ENCODE measurements at places on chromosomes 3 and 15.

GRCh38 chr3:150521463-150521862, 24.8 kb downstream of the SERP1 start:
- no peak for DNase-seq

- no peak for DNase-seq
These were observed 62.8 kb downstream of the FMN1 start for GRCh38 chr15:33131552-33132232.

DNA sequence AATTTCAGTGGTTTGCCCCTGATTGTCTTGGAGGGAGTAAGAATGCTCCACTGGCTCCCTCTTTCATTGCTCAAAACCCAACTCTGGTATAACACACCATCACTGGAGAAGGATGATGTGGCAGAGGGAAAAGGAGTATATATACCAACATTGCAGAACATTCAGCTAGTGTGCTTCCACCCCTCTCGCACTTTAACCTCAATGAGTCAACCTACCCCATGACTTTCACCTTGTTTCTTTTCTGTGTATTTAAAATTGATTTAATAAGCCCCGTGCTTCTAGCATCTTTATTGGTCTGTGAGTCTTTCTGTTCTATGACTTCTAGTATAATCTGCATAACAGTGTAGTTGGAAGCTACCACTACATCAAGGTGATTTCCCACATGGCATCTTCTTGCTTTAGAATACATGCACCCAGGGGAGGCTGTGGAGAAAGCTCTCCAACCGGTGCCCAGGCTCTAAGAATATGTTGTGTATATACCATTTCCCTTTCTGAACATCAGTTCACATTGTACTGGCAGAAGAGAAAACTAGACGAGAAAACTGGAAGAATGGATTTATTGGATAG, 595.1 kb upstream of the TGFBR2 start:
- no peak for DNase-seq

DNA sequence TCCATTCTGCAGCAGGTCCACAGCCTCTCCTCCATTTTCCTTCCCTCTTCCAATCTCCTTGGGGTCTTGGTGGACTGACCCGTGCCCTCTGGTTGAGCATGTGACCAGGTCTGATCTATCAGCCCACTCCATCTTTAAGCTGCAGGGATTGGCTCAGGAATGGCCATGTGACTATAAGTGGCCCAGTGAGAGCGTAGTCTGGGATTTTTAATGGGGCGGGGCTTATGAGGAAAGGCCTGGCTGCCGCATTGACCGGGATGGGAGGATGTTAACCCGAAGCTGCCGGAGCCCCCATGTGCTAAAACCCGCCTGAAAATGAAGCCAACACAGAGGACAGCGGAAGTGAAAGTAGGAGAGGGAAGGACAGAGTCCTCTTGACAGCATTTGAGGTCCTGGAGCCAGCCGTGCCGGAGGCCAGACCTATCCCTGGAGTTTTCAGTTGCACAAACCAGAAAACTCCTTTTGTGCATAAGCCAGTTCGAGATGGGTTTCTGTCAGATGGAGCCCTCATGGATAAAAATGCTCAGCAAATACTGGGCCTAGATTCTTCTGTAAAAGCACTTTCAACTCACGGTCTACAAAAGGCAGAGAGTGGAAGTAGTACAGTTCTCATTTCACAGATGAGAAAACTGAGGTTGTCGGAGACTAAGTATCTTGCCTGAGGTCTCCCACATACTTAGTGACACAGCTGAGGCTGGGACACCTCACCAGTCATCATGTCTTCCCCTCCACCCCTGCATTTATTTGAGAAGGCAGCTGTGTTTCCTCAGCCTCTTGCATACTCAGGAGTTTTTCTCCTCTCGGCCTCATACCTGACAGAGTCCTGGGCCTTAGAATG, 61.9 kb downstream of the ATP2B2 start:
- no peak for DNase-seq

GRCh38 chr15:29050870-29051269, 165.1 kb downstream of the APBA2 start:
- no peak for DNase-seq

DNA sequence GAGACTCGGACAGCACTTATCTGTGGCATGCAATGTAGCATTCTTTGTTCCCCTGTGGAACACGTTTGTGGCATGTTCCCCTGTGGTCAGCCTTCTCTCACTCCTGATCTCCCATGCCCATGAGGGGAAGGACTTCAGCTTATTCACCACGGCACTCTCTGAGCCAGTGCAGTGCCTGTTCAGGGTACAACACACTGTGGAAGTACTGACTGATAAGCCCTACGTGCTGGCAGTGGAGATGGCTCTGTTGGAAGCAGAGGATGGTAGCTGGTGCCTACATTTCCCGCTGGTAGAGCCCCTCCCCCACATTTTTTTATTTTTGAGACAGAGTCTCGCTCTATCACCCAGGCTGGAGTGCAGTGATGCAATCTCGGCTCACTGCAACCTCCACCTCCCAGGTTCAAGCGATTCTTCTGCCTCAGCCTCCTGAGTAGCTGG, 43.5 kb upstream of the ETV5 start:
- no peak for DNase-seq

- DNase-seq, result no peak
These were observed 733.0 kb downstream of the TUSC7 start for GRCh38 chr3:117442566-117442965.

- DNase-seq, result no peak
These were observed 49.7 kb downstream of the SLC6A6 start for GRCh38 chr3:14451844-14452739.

DNA sequence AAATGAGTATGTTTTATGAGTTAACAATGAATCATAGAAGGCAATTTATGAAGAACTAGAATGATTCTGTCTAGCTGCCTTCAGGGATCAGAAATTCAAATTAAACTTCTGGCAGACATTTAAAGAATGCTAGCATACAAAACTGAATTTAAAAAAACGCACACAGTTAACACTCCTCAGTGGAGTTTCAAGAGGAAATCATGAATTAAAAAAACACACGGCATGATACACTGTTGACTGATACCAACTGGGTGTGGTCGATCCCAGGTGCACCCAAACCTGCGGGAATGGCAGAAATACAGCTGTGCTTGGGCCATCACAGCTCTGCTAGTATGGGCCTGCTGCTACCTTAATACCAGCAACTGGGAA, 526.0 kb downstream of the FOXP1 start:
- no peak for DNase-seq

DNA sequence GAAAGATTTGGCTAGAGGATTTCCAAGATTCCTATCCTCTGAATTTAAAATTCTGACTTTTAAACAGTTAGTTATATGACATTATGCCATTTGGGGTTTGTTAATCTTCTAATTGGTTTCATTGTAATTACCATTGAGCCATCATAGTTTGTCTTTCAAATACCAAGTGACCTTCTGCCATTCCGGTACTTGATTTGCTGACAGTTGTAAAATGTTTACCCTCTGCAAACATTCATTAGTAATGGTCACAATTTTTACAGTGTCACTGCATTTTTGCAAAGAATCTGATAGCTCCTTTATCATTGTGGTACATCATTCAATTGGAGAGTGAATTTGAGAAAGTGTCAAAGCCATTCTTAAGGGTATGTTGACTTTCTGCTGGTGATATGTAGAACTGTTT, 645.0 kb upstream of the TBL1XR1 start:
- no peak for DNase-seq

- no peak for DNase-seq
These were observed 312.9 kb downstream of the RORA start for GRCh38 chr15:60916032-60916678.

GRCh38 chr3:100833483-100833882, 124.2 kb downstream of the TFG start:
- DNase-seq, result no peak

DNA sequence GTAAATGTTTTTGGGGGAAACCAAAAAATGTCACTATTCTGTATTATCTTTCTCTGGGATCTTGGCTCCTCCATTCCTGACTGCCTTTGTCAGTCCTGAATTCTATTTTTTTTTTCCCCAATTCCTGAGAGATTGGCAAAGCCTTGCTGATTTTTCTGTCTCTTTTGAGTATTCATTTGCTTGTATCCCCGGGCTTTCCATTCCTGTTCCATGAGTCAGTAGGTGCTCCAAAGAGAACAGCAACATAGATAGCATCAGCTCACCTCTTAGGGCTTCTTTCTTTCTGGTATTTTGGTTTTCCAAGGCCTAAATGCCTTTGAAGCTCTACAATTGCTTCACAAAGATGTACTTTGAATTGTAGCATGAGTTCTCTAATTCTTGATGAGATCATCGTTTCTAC, 271.7 kb upstream of the LRRC3B start:
- DNase-seq, result no peak

DNA sequence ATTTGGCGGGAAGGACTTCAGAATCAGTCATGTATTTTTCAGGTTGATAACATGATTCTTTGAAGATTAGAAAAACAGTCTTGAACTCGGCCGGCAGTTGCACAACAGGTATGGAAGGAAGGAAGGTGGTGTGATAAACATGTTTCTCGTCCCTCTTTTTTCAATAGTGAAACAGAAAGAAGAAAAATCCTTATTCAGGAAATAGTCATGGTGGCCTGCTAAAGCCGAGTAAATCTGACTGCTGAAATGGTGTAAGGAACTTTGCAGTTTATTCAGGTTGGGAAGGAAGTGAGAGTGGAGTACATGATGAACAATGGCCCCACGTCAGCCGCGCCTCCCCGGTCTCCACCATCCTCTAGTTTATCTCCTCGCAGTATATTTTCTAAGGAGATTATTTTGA, 6.7 kb downstream of the RASGRP1 start:
- DNase-seq, result peak; percentile 42

GRCh38 chr15:63891768-63892133, 58.0 kb upstream of the HERC1 start:
- DNase-seq, result no peak

GRCh38 chr3:4508048-4508981, 15.2 kb downstream of the ITPR1 start:
- DNase-seq, result no peak

DNA sequence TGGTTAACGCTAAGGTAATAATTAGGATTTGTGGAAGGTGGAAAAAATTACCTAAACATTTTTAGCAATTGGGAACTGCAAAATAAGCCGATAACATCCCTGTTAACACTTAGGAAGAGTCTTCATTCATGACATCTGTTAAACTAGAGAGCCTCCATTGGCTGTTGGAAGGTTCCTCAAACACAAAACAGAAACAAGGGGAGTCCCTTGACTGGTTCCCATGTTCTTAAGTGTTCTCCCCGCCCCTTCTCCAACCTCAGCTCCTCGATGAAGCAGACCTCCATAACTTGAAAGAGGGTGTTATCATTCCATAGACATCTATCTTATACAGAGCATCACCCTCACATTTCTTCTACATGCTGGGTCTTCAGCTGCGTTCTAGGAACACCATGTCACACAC, 2.5 kb downstream of the SLC22A13 start:
- DNase-seq, result no peak

GRCh38 chr3:47421741-47422649, 41.2 kb downstream of the PTPN23 start:
- DNase-seq, result peak; percentile 39

DNA sequence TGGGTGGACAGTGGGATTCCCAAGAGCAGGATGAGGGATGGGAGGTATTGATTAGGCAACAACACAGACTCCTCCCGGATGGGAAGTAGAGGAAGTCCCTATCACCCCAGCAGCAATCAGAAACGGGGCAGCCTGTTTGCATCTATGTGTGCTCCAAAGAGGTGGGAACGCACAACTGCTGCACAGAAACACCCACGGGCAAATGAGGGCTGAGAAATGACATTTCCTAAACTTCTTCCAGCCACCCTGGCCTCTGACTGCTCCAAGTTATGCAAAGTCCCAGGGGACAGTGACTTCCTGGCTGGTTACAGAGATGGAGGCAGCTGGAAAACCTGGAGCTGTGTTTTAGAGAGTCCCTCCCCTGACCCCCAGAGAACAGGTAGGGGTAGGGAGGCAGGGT, 42.6 kb downstream of the HCN4 start:
- no peak for DNase-seq

GRCh38 chr3:42493126-42493797, 9.2 kb upstream of the VIPR1 start:
- no peak for DNase-seq

DNA sequence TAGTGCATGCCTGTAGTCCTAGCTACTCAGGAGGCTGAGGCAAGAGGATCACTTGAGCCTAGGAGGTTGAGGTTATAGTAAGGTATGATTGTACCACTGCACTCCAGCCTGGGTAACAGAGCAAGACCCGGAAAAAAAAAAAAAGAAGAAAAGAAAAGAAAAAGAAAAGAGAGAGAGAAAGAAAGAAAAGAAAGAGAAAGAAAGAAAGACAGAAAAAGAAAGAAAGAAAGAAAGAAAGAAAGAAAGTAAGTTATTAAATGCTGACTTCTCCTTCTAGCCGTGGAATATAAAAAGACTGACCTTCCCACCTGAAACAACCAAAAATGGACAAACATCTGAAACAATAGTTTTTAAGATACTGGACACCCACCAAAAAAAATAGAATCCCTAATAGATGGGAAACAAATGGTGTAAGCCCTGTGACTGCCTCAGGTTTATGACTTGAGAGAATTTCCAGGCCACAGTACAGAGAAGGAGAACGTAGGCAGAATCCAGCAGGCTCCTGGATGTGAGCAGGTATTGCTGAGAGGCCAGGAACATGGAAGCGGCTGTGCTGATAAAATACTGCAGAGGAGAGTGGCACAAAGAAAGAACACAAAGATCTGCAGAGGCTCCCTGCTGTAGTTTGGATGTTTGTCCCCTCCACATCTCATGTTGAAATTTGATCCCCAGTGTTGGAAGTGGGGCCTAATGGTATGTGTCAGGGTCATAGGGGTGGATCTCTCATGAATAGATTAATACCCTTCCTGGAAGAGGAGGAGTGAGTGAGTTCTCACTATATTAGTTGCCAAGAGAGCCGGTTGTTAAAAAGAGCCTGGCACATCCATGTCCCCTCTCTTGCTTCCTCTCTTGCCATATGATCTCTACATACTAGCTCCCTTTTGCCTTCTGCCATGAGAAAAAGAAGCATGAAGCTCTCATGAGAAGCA, 41.8 kb upstream of the PRSS50 start:
- no peak for DNase-seq

DNA sequence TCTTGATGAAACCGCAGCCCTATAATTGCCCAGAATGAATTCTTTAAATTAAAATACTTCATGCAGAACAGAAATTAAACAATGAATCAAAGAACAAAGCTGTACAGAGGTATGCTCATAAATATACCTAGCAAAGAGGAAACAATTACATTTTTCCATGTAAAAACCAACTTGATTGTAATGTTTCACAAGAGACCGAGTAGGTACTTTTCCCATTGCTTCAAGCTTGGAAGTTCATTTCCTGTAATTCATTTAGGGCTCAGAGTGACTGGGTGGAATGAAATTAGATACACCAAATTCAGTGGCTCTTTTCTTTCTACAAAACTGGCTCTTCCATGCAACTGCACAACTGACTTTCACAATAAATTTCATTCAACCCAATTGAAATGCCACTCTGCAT, 51.4 kb downstream of the FHIT start:
- no peak for DNase-seq

Measured in cerebellar cortex (tissue), 1 donor.